ENCODE measurements at places on chromosomes 1 and 21.
A peak's percentile ranks its signal among the peaks of the same experiment; 100 is the strongest.

GRCh38 chr1:55707846-55708245 lies 492.7 kb upstream of the USP24 start:
- DNase-seq = no peak

- DNase-seq = peak; percentile 60
These were observed at the start of gene IL19 for GRCh38 chr1:206770531-206771337. Gene IL19 (plus strand): TSS chr1:206770773. CDS start chr1:206836663, 65,890 bp downstream.

DNA sequence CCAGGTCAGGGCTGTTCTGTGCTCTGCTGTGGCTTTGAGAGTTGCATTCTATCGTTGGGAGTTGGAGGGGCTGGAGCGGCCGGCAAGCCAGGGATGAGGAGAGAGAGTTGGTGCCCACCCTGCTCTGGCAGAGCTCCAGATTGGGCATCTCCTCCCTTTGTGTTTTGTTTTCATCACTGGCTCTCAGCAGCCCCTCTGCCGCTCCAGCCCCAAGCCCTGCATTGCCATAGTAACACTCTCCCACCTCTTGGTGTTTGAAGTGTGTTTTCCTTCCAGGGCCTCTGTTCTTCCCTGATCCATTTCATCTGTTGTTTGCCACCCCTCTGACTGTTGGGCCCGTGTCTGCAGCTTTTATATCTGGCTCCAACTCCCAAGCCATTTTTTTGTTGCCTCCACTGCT lies 152.7 kb downstream of the URB2 start:
- DNase-seq = no peak

DNA sequence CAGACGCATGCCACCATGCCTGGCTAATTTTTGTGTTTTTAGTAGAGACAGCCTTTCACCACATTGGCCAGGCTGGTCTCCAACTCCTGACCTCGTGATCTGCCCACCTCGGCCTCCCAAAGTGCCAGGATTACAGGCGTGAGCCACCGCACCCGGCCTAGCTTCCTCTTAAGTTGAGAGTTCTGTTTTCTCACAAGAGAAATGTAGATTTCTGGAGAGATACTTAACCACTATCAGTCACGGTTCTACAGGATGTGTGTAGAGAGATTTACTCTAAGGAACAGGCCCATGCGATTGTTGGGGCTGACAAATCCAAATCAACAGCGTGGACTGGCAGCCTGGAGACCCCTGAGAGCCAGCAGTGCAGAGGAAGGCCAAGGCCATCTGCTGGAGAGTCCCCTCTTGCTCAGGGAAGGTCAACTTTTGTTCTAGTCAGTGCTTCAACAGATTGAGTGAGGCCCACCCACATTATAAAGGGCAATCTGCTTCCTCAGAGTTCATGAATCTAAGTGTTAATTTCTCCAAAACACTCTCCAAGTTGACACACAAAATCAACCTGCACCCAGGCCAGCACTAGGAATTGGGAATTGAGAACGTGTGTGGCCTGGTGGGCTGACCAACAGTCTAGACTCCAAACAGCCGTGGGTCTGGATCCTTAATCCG lies 38.7 kb downstream of the CHAF1B start:
- no peak for DNase-seq

DNA sequence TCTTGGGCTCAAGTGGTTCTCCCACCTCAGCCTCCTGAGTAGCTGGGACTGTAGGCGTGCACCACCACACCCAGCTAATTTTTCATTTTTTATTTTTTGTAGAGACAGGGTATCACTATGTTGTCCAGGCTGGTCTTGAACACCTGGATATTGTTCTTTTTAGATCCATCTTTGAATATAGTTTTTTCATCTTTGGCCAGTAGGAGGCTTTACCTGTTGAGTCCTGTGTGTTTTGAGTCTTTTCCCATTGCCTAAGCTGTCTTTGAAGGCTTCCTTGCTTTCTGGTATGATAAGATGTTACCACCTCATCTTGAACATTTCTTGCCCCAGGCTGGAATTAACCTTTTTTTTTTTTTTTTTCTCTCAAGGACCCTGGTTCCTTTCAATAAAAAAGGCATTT lies 387.8 kb upstream of the RUNX1 start:
- no peak for DNase-seq

GRCh38 chr21:32626621-32627196 lies 14.5 kb upstream of the CFAP298 start:
- peak; percentile 82 for DNase-seq

GRCh38 chr1:56509713-56510641 lies 69.4 kb downstream of the PLPP3 start:
- no peak for DNase-seq

GRCh38 chr1:42676534-42677087 lies 5.6 kb upstream of the YBX1 start:
- no peak for DNase-seq

DNA sequence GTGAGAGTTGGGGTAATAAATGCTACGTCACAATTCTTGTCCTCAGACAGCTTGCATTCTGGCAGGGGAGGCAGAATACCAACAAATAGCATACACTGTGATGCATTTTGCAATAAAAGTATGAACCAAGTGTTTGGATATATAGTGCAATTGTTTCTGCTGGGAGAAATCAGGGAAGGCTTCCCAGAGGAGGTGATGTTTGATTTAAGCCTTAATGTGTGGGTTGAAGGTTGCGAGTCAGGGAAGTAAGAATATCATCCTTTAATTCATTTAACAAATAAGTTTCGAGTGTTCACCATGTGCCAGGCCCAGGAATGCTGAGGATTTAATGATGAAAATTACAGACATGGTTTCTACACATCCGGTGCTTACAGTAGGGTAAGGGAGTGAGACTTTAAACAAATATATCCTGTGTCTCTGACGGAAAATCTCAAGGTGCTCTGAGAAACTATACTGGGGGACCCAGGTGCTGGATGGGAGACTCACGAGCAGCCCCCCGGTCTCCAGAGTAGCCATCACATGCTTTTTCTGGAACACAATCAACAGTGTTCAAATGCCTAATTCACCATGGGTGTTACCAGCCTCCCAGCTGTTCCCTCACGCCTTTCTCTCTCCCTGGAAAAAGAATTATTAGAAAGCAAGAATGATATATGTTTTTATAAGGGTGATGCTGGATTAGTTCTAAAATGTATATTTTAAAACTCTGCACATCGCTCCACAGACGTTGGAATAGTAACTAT lies 31.7 kb downstream of the RASSF5 start:
- DNase-seq = no peak

GRCh38 chr1:86423473-86423872 lies 498 bp upstream of the CLCA2 start:
- no peak for DNase-seq

DNA sequence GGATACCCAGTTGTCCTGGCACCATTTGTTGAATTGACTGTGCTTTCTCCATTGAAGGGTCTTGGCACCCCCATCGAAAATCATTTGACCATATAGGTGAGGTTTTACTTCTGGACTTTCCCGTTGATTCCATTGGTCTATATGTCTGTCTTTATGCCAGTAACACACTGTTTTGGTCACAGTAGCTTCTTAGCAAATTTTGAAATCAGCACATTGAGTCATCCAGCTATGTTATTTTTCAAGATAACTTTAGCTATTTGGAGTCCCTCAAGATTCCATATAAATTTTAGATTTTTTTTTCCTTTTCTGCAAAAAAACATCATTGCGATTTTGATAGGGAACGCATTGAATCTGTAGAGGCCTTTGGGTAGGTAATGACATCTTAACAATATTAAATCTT lies 235.6 kb downstream of the SMYD3 start:
- DNase-seq = no peak

- no peak for DNase-seq
These were observed 55.7 kb upstream of the NADK start for GRCh38 chr1:1833916-1834325.

Data from AG10803 (cell line).